ENCODE measurements at places on chromosomes 12 and 14. TPM values are rescaled to one million over a fixed set of nuclear protein-coding genes. Genes with fewer than 3 reads are reported as not detected.

Gene NPFF
- not detected for polyA plus RNA-seq

Gene RBM19
- polyA plus RNA-seq, result 4.8 TPM

DNA sequence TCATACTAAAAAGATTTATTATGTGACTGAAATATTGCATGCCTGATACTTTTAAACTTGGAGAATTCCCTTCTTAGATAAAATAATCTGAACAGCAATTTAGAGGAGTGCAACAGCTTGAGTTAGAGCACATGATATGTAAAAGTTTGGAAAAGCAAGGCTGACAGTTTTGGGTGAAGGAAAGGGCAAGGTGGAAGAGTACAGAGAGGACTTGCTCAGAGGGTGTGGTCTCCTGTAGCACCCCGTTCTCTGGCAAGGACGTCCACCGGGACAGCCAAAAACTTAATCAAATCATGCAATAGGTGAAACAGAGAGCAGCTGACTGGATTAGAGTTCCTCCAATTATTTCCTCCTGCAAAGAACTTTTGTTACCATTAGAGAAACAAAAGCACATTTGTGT, 65.2 kb upstream of the PDZRN4 start:
- H3K36me3 ChIP-seq, result no peaks in the 10 kb centered on the region
- no peak overlapping the region for H3K27ac ChIP-seq
- H3K27me3 ChIP-seq, result no peaks in the 10 kb centered on the region
- no peak overlapping the region for H3K4me3 ChIP-seq
- no peak for DNase-seq

DNA sequence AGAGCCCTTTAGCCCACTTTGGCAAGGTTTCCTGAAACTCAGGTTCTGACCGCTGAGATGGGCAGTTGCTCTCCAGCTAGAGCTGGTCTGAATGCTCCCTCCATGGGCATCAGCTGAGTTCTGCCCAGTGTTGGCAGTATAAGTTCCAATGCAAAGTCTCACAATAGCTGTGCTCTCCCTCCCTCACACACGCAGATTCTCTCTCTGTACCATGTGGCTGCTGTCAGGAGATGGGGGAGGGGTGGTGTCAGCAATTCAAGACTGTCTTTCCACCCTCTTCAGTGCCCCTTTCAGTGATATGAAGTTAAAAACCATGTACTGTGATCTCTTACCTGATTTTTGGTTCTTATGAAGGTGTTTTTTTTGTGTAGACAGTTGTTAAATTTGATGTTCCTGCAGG, 164.3 kb upstream of the PLEKHA5 start:
- no peaks in the 10 kb centered on the region for H3K27me3 ChIP-seq
- no peaks in the 10 kb centered on the region for H3K36me3 ChIP-seq
- DNase-seq, result no peak
- no peaks in the 10 kb centered on the region for H3K4me1 ChIP-seq

GRCh38 chr12:5220835-5221234, 177.2 kb downstream of the KCNA5 start:
- no peaks in the 10 kb centered on the region for H3K4me1 ChIP-seq
- peaks cover 5% of the 10 kb centered on the region for H3K27me3 ChIP-seq
- DNase-seq, result no peak
- no peak overlapping the region for H3K27ac ChIP-seq
- H3K36me3 ChIP-seq, result no peaks in the 10 kb centered on the region

GRCh38 chr12:92544322-92544721, 158.5 kb upstream of the PLEKHG7 start:
- no peak for DNase-seq
- peak overlapping the region; percentile 84 for H3K27ac ChIP-seq
- H3K4me3 ChIP-seq, result no peak overlapping the region
- H3K4me1 ChIP-seq, result peaks cover 54% of the 10 kb centered on the region

Data from immature natural killer cell (primary cell).